Brain microvascular endothelial cell (primary cell): ENCODE measurements at places on chromosomes 5 and 9.

- DNase-seq = no peak
Observed at GRCh38 chr5:87190687-87191086, 77.0 kb upstream of the RASA1 start.

- no peak for DNase-seq
Observed at GRCh38 chr5:112604732-112605630, 132.7 kb upstream of the APC start.

DNA sequence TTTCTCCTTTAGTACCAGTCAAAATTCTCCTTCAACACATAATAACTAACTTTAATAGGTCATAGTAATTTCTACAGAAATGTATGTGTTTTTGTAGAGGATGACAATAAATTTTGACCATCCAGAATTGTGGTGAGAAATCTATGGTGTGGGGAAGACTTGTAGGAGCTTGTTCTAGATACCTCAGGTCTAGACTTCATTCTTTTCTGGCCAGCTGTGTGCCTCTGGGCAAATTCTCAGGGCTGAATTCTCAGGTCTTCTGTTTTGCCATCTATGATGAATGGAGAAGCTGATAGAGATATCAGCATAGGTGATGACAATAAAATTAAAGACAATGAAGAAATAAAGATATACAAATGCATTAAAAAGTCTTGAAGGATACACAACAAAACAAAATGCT, 298.6 kb upstream of the MEF2C start:
- no peak for DNase-seq

DNA sequence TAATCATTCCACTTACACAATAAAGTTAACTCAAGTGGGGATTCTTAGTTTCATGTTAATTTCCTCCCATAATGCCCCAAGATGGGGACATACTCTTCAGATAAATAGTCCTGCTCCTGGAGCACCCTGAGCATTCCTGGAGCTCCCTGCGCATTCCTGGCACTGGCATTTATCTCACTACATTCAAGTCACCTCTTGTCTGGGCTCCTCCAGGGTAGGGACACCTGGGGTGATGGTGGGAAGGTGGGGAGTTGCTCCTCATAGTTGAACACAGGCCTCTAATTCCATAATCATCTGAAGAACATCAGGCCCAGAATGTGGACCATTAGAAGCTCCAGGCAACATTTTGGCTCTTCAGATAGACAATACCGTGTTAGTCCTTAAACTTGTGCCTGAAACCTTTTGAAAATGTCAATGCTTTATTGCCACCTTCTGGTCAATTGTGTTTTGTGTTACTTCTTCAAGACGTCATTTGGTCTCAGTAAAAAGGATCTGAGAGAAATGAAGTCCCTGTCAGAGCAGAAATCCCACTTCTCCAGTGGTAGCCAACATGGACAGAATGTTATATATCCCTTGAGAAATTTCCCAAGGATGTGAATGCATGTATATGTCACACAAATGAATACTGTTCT, 14.2 kb upstream of the AGGF1 start:
- peak; percentile 56 for DNase-seq

DNA sequence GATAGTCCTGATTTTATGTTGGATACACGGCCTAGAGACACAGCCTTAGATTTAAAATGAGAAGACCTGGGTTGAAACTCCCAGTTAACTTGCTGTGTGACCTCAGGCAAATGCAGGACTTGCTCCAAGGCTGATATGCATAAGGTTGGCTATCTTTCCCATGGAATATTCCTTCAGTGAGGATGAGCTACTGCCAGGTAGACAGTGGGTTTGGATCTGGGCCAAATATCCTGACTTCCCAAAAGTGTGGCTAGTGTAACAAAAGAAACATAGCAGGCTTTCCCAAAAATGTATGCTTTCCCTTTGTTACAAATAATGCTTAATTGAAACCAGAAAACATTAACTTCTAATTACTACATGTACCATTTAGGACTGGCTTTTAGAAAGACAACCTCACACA, 697 bp upstream of the XPA start:
- DNase-seq = no peak

DNA sequence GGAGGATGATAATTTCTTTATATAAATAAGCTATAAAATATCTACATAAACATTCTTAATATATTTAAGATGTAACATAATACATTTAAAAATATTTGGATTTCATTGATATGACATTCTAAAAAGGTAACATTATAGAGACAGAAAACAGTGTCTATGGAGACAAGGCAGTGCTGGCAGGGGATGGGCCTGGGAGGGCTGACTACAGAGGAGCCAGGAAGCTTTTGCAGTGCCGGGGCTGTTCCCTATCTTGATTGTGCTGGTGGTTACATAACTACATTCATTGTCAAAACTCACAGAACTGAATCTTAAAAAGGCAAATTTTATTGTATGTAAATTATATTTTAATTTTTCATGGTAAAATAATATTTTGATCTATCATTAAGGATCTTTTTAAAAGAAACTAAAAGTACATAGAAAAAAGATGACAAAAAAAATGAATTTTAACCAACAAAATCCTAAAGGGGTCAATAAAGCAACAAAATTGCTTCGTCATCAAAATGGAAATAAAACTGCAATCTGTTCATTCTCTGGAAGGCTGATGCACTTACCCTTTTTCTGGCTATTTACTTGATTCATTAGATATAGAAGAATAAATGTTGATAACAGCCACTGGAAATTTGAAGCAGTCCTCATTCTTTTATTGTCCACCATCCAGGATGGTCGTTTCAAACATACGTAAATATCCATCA, 26.3 kb downstream of the LIFR start:
- no peak for DNase-seq

DNA sequence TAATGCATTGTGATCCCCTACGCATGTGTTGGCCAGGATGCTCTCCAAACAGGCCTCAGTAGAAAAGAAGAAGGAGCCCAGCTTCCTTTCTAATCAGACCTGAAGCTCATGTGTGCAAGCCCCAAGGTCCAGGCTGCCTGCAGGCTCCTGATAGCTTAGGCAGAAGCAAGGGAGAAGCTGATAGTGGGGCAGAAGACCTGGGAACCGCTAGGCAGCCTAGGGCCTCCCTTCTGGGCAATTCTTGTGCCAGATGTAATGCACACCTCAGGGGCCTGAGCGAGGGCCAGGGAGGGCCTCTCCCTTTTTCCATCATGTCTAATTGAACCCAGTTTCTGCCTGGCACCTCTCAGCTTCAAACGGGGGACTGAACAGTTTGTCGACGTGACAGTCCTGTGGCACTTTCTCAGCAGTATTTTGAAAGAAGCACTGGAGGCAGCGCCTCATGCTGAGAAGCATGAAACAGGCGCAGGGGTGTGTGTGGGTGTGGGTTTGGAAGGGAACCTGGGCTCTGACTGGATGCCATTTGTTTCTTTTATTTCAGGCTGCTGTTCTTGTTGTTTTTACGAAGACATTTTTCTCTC, 212.8 kb downstream of the PIK3R1 start:
- no peak for DNase-seq

GRCh38 chr5:143398053-143398355, 5.5 kb downstream of the NR3C1 start:
- no peak for DNase-seq

GRCh38 chr5:50564558-50564957, 101.9 kb upstream of the PARP8 start:
- DNase-seq = no peak

DNA sequence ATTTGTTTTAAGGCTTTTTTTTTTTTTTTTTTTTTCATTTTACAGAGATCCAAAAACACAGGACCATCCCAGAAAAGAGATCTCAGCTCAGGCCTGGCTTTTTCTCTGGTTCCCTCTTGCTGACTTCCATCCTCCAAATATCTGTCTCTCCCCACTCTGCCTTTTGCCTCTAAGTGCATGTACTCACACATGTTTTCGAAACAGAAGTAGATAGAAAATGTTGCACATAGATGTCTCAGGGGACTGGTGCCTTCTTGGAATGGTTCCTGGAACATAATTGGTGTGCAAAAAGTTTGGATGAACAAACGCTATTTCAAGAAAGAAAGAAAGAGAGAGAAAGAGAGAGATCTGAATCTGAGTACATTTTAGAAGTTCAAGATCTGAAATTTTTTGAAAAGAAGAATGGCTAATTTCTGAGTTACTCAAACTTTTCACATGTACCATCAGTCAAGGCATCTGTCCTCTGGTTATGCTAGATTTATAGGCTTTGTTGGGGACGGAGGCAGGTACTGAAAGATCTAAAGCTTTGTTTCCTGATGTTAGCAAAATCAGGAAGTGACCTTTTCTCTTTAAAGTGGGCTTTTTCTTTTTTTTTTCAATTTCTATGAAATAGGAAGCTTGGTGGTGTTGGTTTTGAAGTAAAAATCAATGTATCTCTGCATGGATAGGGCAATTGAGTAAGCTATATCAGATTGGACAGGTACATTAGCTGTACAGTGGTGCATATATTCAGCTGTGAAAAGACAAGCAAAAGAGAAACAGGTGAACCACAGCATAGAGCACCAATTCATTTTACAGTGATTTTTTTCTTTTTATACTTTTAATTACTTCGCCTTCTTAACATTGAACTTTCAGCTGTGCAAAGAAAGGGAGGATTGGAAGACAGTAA, 8.5 kb upstream of the TNFSF8 start:
- DNase-seq = no peak

DNA sequence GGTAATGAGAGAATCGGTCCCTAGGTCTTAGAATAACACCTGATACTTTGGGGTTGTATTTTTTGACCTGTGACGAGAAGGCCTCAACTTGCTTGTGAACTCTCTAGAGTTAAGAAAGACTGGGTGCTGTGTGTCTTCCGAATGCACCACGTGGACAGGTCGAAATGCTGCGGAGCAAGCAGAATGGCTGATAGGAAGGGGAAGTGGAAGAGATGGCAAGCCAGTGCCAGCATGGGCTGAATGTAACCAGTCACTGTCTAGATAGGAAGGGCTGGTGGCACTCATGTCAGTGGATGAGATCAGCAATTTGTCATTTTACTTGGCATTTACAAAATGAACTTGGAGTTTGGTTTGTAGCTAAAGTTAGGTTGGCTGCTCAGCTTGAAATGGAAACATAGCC, 5.6 kb downstream of the OTULINL start:
- no peak for DNase-seq

GRCh38 chr9:99046542-99047071, 58.3 kb upstream of the TGFBR1 start:
- DNase-seq = no peak

DNA sequence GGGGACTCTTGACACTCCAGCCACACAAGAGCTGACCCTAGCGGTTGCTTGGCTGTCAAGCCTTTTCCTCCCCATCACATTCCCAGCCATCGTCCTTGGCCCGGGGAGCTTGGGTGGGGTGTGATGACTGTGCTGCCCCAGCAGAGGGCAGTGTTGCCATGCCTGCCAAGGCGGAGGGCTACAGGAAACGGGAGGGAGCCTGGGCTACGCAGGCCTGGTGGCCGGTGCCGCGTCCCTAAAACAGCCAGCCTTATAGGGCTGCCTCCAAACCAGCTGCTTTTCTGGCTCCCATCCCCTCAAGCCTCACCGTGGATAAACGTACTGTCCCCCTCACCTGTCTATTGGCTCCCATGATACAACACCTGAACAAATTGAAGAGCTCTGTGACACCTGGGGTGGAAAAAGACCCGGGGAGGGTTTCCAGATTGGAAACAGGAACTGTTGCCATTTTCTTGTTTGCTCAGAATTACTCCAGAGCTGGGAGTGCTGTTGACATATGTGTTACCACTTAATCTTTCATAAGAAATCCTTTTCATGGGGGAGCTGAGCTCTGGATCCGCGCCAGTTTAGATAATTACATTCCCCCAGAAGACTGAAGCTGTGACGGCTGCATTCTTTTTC, 72.8 kb upstream of the ASTN2 start:
- DNase-seq = peak; percentile 35

DNA sequence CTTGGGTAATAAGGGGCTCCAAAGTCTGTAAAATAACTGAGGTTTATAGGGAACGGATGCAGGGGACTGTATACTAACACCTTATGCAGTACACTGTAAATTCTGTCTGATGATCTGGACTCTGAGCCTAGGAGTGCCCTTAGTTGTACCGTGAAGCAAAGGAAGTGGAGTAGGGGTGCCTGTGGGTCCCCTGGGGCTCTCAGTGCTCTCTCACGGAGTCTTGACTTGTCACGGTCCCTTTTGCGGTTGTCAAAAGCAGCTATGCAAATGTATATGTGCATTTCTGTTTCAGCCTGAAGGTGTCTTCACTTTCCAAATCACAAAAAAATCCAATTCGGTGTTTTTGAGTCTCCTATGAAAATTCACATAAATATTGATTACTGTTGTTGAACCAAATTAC, 17.8 kb downstream of the DMRT1 start:
- no peak for DNase-seq

GRCh38 chr9:89375191-89375760, 57.0 kb downstream of the SECISBP2 start:
- peak; percentile 2 for DNase-seq

GRCh38 chr9:90611121-90611520, 31.5 kb downstream of the DIRAS2 start:
- no peak for DNase-seq

DNA sequence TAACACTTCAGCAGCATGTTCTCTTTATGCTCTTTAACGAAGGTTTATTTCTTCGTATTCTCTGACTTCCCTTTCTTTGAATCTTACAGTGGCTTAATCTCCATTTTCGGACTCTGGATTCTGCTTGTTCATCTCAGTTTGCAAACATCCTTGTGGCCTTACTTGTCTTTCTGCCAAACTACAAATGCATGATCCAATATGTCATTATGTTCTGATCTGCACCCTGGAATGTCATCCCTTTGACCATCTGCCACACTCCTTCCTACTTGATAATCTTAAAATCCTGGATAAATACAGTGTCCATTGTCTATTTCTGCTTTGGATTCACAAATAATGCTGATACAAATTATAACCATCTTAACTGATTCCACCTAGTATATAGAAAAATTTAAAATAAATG, 499.2 kb downstream of the CDH18 start:
- no peak for DNase-seq
